ENCODE measurements at places on chromosomes 12 and 14. TPM values are rescaled to one million over a fixed set of nuclear protein-coding genes. Genes with fewer than 3 reads are reported as not detected.

The APOLD1 gene
- 2.4 TPM for polyA plus RNA-seq

GRCh38 chr14:68082698-68083291 lies 263.2 kb downstream of the RAD51B start:
- DNase-seq, result no peak

DNA sequence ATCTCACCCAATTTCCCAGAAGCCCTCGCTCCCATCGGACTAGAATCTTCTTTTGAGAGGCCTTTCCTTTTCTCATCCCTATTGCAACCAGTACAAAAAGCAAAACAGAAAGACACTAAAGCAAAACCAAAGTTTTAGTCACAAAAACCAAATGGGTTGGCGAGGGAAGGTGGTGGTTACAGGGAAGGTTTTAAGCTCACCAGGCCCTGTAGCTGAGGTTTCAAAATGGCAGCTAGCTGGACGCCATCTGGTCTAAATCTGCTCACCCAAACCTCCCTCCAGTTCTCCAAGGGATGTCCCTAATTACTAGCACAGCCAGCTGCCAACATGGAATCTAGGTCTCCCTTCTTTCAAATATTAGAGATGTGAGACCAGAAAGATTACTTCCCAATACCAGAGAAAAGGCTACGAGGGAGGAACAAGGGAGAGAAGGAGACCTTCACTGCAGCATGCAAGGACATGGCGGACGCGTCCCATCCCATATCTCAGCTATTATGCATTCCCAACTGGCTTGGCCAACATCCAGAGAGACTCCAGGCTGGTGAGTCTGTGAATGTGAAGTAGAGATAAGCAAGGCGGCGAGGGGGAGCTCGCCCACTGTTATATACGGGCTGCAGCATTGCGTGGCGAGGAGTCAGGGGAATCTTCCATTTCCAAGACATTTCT lies 70.8 kb downstream of the DPF3 start:
- DNase-seq, result no peak

DNA sequence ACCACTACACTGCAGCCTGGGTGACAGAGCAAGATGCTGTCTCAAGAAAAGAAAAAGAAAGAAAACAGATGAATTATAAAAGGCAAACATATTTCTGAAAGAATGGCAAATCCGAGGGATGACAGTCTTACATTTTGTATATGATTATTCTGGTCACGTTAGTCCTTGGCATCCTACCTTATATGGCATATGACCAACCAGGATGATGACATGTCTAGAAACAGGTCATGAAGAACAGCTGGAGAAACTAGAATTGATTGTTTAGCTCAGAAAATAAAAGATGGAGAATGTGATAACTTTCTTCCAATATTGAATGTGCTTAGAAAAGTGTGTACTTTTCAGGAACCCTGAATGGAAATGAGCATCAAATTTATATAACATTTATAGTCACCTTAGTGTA lies 19.2 kb downstream of the SLC2A14 start:
- DNase-seq, result no peak

The BEGAIN gene
- 1.2 TPM for polyA plus RNA-seq

GRCh38 chr12:25041006-25041741 lies 92.3 kb upstream of the BCAT1 start:
- no peak for DNase-seq

- no peak for DNase-seq
Measured at GRCh38 chr12:66497008-66497897, 181.6 kb downstream of the GRIP1 start.

DNA sequence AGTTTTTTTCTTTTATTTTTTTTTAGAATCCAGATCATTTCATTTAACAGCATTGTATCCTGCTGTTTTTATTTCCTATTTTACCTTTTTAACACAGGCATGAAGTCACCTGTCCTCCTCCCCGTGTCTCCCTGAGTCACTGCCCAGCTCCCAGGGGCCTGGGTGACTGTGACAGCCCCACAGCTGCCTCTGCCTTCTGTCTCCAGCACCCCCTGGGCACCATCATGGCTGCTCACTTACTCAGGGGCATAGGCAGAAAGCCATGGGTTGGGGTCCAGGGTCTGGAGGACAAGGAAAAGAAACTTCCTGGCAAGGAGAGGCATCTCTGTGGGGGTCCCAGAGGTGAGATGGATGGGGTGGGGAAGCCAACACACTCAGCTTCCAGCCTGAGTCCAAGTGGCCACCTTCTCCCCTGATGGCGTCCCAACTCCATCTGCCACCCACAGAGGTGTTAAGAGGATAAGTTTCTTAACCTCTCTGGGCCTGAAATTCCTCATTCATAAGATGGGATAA lies 25.3 kb downstream of the TMEM63C start:
- DNase-seq, result no peak

The FAM222A gene
- 0.32 TPM for polyA plus RNA-seq

DNA sequence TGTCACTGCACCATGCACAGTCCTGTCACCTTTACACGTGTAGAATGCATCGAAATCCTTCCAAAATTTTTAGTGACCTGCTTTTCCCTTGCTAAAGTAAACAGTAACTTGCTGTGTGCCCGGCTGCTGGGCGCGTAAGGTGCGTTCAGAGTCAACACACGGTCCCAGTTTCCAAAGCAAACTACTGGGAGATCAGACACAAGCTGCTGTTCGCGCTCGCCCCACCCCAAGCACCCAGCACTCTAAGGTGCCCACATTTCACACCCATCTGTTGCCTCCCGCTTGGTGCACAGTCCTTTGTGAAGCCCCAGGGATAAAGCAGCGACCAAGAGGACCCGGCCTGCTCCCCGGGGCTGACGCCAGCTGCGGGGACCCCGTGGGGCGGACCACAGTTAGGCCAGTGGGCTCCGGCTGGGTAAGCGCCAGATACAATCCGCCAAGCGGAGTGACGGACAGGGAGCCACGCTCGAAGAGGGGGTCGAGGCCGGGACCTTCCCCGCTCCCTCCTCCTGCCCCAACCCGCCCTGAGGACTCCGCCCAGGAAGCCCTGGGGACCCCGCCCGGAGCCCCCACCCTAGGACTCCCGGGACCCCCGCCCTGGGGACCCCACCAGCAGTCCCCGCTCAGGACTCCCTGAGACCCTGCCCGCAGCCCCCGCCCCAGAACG lies 633 bp downstream of the STX2 start:
- DNase-seq, result no peak

The IKBIP gene
- 52.7 TPM for polyA plus RNA-seq

DNA sequence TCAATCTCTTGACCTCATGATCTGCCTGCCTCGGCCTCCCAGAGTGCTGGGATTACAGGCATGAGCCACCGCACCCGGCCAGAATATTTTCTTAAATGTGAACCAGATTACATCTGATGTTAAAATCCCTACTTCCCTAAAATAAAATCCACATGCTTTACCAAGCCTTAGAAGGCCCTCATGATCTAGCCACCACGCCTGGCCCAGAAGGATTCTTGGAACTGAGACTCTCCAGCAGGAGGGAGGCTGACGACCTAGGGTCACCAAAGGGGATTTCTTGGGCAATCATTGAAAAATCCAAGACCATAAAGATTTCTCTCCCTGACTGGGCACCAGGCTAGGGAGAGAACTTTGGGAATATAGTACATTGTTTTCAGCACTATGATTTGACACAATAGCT lies 25.2 kb upstream of the RASSF3 start:
- no peak for DNase-seq

The ZCCHC8 gene
- polyA plus RNA-seq, result 10.9 TPM

- DNase-seq, result no peak
Measured at GRCh38 chr12:117159674-117160073, 30.6 kb downstream of the FBXO21 start.

DNA sequence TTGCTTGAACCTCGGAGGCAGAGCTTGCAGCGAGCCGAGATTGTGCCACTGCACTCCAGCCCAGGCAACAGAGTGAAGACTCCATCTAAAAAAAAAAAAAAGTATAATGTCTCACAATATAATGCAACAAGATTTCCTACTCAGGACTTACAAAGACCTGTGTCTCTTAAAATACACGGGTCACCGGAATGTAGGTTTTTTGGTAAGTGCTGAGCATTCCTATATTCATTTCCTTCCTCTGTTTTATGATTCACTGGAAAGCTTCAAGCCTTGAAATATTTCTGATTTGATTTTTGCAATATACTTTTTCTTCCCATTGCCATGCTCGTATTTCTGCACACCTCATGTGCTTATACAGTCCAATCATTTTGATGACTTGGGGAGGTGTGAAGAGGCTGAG lies 245.8 kb downstream of the FBXL14 start:
- no peak for DNase-seq

GRCh38 chr12:37548266-37548805 lies 768.2 kb upstream of the ALG10B start:
- no peak for DNase-seq

- DNase-seq, result no peak
Measured at GRCh38 chr14:40248671-40249070, 816.4 kb upstream of the FBXO33 start.

- DNase-seq, result no peak
Measured at GRCh38 chr14:101957406-101958234, 6.8 kb upstream of the DYNC1H1 start.

- no peak for DNase-seq
Measured at GRCh38 chr12:62301080-62301798, 41.0 kb downstream of the USP15 start.

DNA sequence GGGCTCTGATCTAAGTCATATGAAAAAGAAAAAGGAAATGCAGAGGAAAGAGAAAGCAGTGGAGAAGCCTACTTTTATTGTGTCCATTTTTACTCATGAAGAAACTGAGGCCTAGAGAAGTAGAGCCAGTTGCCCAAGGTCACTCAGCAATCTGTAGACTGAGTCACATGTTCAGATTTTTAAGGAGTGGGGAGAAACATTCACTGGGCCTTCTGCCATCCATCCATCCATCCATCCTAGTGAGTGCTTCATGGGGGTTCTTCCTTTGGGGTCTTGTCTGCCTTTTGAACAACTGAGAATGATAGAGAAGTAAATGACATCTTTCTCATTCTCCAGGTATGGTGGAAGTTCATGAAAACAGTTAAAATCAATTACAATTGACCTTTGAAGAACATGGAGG lies 233.6 kb upstream of the SRRM4 start:
- DNase-seq, result no peak

DNA sequence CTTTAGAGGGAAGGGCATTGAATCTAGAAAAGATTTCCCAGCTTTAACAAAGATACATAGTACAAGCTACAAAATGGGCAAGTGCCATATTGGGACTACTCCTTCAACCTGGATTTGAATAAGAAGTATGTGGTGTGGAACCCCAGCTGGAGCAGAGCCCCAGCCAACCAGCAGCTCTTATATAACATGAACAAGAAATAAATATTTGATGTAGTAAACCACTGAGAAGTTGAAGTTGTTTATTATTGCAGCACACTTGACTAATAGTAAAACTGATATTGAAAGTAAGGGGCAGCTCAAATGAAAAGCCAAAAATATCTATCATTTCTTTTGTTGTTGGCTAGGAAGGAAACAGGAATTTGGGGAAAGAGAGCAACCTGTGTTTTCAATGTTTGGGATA lies 701.8 kb downstream of the TMTC2 start:
- no peak for DNase-seq

GRCh38 chr12:109928058-109928656 lies 28.1 kb downstream of the TCHP start:
- DNase-seq, result no peak

DNA sequence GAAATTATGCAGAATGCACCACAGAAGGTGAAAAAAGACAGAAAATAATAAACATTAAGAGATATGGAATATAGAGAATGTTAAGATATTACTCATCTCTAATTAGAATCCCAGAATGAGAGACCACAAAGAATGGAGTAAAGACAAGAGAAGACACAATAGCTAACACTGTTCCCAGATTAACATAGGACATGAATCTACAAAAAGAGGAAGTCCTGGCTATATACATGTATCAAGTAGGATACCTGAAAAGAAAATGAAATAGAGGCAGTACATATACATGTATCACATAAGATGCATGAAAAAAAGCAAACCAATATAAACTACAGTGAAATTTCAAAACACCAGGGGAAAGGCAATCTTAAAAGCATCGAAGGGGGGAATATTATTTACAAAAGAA lies 5.6 kb upstream of the EPS8 start:
- DNase-seq, result no peak

The PRR13 gene
- 95.7 TPM for polyA plus RNA-seq

GRCh38 chr12:88931598-88931997 lies 351.3 kb upstream of the KITLG start:
- DNase-seq, result no peak

- no peak for DNase-seq
Measured at GRCh38 chr14:27410981-27411380, 813.1 kb upstream of the NOVA1 start.

DNA sequence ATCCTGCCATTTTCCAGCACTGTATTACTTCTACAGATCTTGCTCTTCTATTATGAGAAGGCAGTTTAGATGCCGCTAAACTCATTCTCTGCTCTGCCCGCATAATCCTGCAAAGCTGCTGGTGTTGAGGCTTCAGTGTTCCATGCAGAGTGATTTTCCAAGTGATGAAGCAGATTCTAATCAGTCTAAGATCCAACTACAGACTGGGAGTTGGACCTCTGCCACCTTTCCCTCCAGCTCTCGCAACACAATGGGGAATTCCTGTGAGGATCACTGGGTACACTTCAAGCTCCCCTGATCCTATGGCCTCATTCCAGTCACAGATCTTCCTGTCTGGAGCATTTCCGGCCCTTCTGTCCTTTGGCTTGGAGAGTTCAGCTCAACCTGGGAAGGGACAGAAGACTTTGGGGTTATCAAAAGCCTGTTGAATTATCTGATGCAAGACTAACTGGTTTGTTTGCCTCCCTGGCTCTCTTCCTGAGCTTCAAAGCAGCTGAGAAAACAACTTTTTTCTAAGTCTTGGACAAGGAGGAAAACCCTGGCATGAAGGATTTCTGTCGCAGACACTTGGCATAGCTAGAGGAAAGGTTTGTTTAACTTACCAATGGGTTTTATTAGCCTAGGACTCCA lies 333.9 kb downstream of the ZFP36L1 start:
- peak; percentile 87 for DNase-seq

GRCh38 chr12:91819132-91819447 lies 326.6 kb downstream of the BTG1 start:
- no peak for DNase-seq

- no peak for DNase-seq
Measured at GRCh38 chr12:68031881-68032739, 42.9 kb downstream of the IFNG-AS1 start.

DNA sequence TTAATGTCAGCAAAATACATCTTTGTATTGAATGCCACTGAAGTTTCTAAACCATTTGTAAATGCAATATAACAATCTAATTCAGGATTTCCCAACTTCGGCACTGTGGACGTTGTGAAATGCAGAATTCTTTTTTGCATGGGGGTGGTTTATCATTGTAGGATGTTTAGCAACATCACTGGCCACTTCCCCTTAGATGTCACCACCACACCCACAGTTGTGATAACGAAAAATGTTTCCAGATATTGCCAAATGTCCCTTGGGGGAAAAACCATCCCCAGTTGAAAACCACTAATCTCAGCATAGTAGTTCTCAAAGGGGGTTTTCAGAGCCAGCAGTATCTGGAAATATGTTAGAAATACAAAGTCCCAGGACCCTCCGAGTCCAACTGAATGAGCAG lies 203.3 kb downstream of the NAV3 start:
- DNase-seq, result peak; percentile 55

All from IMR-90 (cell line).